ENCODE measurements at places on chromosomes 13 and 19.

GRCh38 chr13:79815041-79815440, 334.1 kb downstream of the NDFIP2 start:
- DNase-seq = no peak

DNA sequence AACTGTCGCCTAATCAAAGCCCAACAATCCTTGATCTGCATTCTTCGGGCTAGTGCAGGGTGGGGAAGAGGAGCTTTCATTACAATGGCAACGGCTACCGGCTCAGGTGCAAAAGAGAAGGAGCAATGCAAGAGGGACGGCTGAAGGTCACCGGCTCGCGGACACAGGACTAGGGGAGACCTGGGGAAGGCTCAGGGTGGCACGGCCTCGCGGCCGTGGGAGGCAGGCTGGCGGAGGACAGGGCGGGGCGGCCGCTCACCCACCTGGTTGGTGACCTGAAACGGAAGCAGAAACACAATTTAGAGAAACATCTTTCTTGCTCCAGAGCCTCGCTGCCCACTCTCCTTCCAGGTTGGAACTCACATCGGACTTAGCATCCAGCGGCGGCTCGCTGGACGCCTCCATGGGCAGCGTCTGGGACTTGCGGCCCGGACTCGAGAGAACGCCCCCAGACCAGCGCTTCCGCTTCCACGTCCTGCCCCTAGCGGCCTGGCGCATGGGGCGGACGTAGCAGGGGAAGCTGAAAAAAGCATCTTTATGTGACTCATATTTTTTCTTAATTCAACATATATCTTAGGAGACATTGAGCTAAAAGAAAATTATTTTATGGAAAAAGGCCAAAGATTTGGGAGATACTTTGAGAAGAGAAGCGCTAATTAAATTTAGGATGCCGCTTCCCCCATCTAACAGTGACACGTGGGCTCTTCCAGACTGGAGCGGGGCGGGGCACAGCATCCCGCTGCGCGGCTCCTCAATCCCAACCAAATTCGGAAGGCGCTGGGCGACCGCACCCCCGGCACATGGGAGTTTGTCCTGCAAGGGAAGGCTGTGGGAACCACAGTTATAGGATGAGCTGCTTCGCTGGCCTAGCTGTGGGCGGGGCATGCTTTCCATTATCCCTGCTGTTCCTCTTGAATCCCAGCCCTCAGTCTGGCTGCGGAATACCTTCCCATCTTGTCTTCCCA, at the start of gene COMMD6:
TSS of gene COMMD6 (minus strand) at position 441 of the 965 bp plus-strand sequence. CDS start at position 405, 36 bp downstream.
- peak; percentile 24 for DNase-seq

GRCh38 chr13:103283451-103283820, 217.2 kb upstream of the SLC10A2 start:
- no peak for DNase-seq

DNA sequence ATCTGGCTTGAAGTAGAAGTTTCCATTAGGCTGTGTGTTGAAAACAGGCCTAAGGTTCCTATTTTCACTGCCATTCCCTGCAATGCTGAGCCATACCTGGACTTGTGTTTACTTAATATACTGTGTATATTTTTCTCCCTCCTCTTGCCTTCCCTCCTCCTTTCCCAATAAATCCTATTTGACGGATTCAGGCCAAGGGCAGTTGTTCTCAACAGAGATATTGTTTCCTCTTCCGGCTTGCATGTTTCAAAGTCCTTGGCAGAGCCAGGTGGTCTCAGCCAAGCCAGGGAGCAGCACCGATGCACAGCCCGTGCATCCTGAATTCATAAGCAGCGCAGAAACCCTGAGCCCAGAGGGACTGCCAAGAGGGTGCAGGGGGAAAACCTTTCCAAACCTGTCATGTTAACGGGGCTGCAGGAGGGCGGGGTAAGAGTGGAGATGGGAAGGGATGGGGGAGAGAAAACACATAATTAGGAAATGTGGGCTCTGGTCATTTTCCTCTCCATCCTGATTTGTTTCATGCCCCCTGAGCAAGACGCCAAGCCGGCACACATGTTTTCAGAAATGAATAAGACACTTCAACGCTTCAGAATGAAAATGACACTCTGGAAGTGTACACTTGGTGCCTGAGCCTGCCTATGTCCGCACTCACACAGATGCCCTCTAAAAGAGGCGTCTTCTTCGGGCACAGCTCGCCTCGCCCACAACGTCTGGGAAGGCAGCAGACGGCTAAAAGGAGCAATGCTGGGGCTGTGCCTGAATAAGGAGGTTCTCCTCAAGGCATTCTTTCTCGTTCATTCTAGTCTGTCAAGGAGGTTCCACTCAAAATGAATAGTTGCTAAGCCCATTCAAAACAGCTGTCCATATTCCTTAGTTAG, 149.3 kb upstream of the UBL3 start:
- DNase-seq = no peak

DNA sequence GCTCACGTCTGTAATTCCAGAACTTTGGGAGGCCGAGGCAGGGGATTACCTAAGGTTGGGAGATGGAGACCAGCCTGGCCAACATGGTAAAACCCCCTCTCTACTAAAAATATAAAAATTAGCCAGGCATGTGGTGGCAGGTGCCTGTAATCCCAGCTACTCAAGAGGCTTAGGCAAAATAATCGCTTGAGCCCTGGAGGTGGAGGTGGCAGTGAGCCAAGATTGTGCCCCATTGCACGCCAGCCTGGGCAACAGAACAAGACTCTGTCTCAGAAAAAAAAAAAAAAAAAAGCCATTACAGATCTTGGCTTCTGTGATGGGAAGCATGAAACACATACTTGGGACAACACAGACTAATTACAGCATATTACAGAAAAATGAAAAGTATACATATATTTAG, 1404.5 kb upstream of the SPRY2 start:
- no peak for DNase-seq

- DNase-seq = no peak
Measured at GRCh38 chr19:15399234-15399515, 19.6 kb upstream of the AKAP8 start.

DNA sequence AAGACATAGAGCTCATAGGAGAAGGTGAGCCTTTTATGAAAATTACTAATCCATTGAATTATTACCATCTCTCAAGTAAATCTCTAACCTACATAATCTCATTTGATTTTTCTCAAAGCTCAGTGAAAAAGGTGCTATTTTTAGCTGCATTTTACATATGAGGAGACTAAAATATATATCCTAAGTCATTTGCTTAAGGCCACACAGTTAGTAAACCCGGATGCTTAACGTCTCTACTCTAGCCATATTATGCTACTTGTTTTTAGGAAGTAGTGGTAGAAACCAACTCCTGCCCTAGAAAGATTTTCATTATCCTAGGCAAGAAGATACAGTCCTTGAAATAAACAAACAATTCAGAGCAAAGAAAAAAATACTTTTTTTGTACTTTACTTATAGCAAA, 108.9 kb downstream of the RBM26 start:
- DNase-seq = no peak

DNA sequence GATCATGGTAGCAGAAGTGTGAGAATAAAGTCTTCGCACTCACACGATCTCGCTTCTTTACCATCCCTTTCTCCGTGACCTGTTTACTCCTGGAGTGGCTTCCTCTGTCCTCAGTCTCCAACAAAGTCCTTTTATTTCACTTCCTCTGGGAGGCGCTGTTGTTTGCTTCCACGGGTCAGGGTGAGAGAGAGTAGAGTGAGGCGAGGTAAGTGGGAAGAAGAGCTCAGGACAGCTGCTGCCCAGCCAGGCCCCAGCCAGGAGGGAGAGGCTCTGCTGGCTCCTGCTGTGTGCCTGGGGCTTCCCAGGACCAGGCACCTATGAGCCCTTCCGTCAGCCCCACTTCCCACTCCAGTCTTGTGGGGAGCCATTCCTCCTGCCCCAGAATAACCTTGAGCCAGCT, 242.1 kb downstream of the FGF9 start:
- DNase-seq = no peak

Data from activated T-helper 1 cell treated with anti-CD3 and anti-CD28 coated beads, Interleukin-2, amount 50 U/mL, for 16 hours (primary cell).